ENCODE measurements at places on chromosomes 4 and X.
A peak's percentile ranks its signal among the peaks of the same experiment; 100 is the strongest.

DNA sequence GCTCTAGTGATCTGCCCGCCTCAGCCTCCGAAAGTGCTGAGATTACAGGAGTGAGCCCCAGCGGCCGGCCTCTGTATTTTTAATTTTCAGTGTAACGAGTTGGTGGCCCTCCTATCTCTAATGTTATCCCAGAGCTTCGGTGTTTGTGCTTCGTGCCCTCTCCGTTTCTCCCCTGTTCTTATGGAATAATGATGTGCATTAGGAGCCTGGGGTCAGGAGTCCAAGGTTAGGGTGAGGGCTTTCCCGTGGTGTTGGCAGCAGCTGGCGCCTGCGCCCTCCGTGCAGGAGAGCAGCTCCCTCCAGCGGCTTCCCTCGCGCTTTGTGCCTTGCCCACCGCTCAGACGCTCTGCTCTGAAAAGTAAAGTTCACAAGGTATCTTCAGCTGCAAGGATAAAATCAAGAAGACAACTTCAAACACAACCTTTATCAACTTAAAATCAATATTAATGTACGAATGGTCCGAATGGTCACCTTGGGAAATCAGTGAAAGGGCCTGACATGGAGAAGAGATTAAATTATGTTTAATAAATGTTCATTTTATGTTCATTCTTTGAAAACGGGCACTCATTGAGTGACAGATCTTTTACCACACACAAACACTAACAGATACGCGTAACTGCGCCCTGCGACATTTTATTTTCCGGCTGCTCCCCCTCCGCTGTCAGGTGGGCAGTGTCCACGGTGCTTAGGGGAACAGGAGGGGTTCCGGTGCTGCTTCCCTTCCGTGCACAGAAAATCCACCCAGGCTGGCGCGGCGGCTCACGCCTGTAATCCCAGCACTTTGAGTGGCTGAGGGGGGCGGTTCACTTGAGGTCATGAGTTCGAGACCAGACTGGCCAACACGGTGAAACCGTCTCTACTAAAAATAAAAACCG is 62.4 kb downstream of the TRAPPC11 start:
- no peak for DNase-seq

DNA sequence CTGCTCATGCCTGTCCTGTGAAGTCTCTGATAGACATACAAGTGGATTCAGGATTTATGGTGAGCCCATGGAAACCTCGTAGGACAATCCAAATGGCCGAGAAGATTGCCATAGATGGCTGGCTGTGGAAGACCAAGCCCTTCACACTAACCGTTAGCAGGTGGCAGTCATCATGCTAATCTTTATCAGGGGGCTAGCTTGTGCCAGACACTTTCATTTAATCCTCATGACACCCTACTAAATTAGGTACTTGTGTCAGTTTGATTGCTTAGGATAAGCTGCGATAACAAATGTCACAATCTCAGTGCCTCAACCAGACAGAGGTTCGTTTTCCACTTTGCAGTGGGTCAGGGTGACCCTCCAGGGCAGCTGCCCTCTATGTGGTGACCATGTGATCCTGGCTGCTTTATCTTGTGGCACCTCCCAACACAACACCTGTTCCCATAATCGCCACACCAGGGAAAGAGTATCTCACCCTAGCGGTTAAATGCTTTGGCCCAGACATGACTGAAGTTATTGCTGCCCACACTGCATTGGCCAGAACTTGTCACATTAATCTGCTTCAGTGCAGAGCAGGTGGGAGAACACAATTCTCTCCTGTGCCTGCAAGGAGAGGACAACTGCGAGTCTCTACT is 60.8 kb downstream of the REPS2 start:
- DNase-seq, result no peak

GRCh38 chr4:8939840-8940742 is 68.5 kb upstream of the HMX1 start:
- DNase-seq, result no peak

GRCh38 chrX:47162927-47163583 is 18.0 kb downstream of the RBM10 start:
- no peak for DNase-seq

- DNase-seq, result no peak
Observed at GRCh38 chr4:156975686-156976085, 4.1 kb upstream of the PDGFC start.

- no peak for DNase-seq
Observed at GRCh38 chr4:30948653-30949052, 228.5 kb downstream of the PCDH7 start.

GRCh38 chr4:1753697-1754311 is 32.5 kb downstream of the TACC3 start:
- no peak for DNase-seq

DNA sequence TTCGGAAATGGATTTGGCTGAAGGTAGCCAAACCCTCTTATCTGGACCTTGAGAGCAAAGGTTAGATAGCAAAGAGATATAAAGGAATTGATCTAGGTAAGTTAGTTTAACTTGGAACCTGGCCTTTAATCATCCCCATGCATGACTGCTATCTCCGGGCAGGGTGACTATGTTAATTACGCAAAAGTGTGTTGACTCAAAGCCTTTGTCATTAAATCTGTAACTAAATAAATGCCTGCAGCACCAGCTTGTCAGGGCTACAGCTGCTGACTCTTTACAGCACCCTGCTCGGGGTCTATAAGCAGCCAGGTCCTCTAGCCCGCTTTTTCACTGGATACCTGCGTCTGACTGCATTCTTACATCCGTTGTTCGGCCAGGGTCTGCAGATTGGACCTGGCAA is 201.7 kb downstream of the TBCK start:
- DNase-seq, result no peak

- no peak for DNase-seq
Observed at GRCh38 chr4:30402276-30402675, 317.9 kb upstream of the PCDH7 start.

GRCh38 chrX:134774190-134775048 is 116.1 kb upstream of the PLAC1 start:
- no peak for DNase-seq

DNA sequence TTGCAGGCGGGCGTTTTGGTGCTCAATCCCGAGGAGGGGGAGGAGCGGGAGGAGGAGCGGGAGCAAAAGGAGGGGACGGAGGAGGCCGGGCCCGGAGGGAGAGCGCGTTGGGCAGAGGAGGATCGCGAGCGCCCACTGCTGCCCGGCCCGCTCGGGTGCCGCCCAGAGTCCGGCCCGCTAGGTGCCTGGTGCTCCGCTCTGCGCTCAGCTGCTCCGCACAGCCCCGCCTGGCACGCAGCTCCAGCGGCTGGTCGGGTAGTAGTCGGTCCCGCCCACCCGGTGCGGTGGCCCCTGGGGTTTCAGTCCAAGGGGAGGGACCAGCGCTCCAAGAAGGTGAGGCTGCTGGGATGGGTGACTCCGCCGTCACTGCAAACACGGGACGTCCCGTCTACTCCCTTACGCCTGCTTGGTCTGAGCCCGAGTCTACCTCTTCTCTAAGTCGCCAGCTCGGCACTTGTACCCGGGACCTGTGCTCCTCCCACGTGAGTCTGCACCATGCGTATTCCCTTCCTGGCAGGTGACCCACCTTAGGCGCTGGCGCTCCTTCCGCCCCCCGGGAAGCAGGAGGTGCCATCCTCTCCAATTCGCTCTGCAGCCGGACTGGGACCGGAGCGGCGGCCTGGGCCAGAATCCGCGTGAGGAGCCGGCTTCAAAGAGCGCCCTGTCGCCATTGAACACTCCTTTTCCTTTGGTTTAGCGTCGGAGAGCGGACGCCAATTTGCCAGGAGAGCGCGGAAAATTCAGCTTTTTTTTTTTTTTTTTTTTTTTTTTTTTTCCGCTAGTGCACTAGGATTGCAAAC is 405 bp upstream of the HS3ST1 start:
- DNase-seq, result peak; percentile 1

- no peak for DNase-seq
Observed at GRCh38 chrX:26373829-26374228, 157.9 kb downstream of the MAGEB5 start.

- DNase-seq, result no peak
Observed at GRCh38 chrX:2645563-2645962, 45.5 kb upstream of the CD99 start.

DNA sequence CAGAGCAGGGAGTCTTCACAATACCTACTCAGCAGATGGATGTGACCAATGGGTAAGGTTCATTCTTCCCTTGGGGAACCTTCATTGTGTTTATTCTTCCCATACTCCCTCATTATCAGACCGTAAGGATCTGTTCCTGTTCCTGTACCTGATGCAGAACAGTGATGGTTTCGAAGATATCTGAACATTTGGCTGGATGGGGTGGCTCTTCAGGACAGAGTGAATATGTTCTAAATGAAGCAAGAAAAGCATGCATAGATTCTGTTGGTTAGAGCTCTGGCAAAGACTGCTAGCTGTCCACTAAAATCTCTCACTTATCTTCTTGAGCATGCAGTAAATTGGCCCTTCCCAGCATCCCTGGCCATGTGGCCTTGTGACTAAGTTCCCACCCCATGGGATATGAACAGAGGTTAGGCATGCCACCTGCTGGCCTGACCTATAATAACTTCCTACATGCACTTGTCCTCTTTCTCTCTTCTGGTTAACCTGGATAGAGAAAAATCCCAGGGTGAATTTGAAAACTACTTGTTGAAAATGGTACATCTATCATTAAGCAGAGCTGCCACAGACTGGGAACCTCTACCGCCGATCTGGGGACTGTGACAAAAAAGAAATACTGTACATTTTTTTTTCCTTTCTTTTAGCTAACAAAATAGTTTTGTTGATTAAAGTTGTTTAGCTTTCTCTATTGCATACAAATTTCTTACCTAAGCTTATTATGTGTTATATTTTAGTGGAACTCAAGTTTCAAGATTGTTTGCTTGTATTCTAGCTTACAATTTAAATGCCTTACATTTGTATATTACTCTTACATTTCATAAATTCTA is 60.0 kb upstream of the BANK1 start:
- peak; percentile 10 for DNase-seq

DNA sequence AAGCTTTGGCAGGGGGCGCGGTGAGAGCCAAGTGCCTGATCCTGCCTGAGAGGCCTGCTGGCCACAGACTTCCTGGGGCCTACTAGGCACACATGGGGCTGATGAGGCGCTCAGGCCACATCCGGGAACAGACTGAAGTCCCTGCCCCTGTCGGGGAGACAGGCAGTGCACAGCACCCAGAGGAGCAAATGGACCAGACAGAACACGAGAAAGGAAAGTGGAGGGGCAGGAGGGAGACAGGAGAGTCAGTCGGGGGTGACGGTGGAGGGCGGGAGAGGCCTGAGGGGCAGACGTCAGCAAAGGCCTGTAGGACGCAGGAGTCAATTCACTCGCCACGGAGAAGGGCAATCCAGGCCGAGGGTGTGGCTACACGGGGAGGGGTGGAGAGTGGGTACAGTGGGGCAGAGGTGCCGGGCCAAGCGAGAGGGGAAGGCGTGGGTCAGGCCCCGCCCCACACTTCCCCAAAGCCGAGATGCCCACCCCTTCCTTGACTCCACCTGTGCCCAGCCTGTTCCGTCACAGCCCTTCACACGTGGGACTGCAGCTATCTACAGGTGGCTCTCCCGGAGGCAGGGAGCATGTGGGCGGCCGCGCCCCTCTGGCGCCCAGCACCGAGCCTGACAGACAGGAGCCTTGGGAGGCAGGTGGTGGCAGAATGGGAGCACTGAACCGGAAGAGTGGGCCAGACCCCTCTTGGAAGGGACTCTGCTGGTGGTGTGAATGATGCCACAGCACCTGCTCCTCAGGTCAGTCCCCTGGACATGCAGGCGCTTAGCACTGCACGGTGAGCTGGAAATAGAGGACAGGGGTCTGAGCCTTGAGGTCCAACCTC is 20.5 kb downstream of the NOP14 start:
- DNase-seq, result no peak

DNA sequence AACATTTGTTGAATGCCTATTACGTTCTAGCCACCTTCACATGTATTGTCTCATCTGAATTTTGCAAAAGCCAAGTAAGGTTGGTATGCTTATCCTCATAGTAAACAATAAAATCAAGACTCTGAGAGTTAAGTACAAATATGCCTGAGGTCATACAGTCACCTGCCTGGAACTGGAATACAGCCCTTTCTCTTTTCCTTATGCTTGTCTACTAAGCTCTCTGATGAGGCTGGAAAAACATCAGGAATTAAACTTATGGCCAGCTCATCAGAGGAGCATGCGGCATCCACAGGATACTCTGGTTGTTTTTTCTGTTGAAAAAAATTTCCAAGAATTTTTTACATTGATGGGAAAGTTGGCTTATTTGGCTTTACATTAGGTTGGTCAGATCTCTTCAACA is 35.5 kb downstream of the NCAPG start:
- no peak for DNase-seq

DNA sequence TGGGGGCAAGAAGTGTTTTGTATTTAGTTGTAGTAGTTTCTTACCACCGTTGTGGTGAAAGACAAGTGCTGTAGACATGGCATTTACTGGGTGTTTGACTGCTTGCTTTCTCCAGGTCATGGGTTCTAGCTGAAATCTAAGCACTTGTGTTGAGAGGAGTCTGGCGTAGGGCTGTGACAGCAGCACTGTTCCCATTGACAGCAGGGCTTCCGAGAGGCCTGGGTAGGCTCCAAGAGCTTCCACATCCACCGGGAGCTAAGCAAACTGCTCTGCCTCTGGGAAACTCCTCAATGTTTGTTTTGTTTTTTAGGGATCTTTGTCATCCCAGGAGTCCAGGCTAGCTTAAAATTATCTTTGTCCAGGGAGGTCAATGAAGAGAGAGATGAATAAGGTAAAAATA is 44.3 kb downstream of the BMPR1B start:
- DNase-seq, result no peak

GRCh38 chr4:110165382-110166286 is 32.8 kb downstream of the ELOVL6 start:
- DNase-seq, result peak; percentile 28

GRCh38 chr4:74105656-74106280 is 6.8 kb upstream of the CXCL2 start:
- no peak for DNase-seq

DNA sequence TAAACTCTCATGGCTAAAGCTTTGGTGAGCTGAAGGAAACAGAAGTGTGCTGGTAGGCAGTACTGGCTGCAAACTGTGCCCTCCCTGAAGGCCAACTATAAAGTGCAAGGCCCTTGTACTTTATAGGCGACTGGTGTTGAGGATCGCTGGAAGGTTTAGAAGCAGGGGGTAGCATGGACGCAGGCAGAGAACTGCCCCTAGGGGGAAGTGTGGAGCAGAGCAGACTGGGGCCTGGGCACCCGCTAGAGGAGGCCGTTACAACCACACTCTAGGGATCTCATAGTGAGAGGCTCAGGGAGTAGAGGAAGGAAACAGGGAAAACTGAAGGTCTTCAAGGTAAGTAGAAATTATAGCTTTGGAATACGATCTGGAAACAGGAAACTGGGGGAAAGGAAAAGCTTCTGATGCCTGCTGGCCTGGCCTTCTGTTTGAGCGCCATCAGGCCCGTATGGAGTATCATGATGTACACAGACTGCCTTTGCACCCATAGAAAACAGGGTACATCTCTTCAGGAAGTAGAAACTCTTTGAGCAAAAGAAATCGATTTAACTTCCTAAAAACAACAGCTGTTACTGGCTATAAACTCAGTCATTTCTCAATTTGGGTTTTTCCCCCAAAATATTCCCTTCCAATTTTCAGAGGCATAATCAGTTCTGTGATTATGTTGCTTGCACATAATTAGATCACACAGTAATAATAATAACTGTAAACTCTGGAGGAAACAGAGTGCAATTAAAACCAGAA is 23.9 kb upstream of the TMSB4X start:
- no peak for DNase-seq

- no peak for DNase-seq
Observed at GRCh38 chr4:75542824-75543223, 13.0 kb upstream of the ODAPH start.
